ENCODE measurements at places on chromosomes 4 and X. TPM values are rescaled to one million over a fixed set of nuclear protein-coding genes. Genes with fewer than 3 reads are reported as not detected.

The C4orf50 gene
- total RNA-seq = not detected

The TGIF2LX gene
- not detected for total RNA-seq

The ZNF630 gene
- 0.48 TPM for total RNA-seq

The UGT2B7 gene
- total RNA-seq = not detected
